ENCODE measurements at places on chromosomes 5 and 9.

GRCh38 chr5:163379298-163380155 lies 57.9 kb upstream of the CCNG1 start:
- no peak for DNase-seq

- DNase-seq = no peak
These were observed 35.6 kb upstream of the ATP6V1G1 start for GRCh38 chr9:114551750-114552685.

DNA sequence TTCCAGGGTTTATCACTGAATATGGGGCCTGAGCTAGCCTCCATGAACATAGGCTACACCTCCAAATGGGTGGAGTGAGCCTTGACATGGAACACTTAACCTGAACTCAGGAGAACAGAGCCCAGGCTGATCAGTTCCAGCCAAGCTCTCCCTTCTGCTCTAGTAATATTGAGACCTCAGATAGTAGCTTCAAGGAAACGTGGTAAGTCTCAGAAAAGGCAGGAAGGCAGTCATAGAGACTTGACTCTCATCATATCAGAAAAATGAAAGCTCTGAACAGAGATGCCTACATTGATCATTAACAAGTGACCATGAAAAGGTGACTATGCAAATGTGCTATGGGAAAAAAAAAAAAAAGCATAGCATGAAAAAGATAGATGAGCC lies 40.5 kb upstream of the MYO10 start:
- DNase-seq = no peak

DNA sequence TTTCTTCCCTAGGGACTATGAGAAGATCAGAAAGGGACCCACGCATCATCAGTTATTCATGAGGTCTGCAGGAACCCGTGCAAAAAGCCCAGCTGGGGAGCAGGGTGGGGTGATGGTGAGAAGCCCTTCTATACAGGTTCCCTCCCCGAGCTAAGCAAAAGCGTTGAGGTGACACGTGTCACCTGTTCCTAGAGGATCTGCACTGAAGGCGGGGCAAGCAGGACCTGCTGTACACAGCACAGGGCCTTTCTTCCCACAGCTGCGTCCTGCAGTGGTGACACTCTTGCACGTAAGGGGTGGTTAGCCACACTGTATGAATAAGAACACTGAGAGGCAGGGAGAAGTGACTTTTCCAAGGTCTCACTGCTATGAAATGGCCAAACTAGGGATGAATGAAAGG lies 37.2 kb upstream of the SH3PXD2B start:
- no peak for DNase-seq

- peak; percentile 53 for DNase-seq
These were observed 83.5 kb upstream of the MINAR2 start for GRCh38 chr5:129664336-129664937.

DNA sequence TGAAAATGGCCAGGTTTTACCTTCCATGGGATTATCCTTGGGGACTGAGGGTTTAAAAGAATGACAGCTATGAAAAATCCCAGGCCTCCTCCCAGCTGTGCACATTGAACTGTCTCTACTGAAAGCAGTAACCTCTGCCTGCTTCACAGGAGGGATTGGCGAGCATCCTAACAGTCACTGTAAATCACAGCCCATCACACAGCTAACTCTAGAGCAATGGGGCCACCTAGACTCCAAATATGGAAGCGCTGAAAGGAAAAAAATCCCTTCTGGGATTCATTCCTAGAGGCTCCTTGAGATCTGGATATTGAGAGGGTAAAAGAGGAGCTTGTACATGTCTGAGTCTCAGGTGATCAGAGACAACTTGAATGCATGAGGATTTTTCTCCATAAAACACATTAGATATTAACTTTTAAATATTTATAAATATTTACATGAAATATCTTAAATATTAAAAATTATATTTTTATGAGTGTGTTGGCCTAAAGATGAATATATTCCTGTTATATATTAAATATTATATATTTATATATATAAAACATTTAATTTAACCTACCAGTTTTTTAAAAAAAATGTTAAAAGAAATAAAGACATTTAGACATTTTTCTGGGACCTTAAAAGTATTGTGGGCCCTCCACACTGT lies 133.8 kb upstream of the SLC24A2 start:
- no peak for DNase-seq

- no peak for DNase-seq
These were observed 10.3 kb downstream of the UGT3A2 start for GRCh38 chr5:36056422-36056821.

DNA sequence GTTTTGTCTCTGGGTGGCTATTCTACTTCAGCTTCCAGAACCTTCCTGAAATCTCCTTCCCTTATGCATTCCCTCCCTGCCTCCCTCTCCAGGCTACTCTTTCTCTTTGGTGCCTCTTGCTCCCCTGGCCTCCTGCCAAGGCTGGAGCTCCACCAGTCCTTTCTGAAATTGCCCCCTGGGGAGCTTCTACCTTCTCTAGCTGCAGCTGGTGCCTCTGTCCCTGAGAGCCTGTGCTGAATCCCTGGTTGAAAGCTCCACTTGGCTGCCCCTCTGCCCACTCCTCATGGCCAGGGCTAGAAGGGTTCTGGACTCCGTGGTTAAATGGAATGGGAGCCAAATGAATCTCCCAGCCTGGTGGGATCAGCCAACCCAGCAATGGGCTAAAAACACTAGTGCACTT lies 80.1 kb downstream of the COL15A1 start:
- no peak for DNase-seq

DNA sequence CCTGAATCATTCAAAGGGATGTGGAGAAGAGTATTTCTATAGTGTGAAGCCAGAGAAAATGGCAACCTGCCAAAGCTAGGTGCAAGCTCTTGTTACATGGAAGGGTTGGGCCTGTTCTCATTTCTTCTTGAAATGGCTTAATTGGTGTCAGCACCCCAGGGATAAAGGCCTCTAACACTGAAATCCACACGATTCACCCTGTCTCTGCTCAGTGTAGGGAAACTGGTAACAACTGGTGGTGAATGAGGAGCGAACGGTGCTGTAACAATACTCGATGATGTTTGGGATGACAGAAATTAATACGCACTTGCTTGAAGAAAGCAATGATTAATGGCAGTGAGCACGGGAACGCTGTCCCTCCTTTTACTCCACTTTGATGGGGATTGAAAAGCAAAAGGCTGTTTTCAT lies 16.2 kb downstream of the PBX3 start:
- no peak for DNase-seq

GRCh38 chr5:178624631-178625546 lies 2.0 kb downstream of the CLK4 start:
- no peak for DNase-seq

GRCh38 chr9:94018628-94019027 lies 63.5 kb upstream of the BARX1 start:
- DNase-seq = no peak

DNA sequence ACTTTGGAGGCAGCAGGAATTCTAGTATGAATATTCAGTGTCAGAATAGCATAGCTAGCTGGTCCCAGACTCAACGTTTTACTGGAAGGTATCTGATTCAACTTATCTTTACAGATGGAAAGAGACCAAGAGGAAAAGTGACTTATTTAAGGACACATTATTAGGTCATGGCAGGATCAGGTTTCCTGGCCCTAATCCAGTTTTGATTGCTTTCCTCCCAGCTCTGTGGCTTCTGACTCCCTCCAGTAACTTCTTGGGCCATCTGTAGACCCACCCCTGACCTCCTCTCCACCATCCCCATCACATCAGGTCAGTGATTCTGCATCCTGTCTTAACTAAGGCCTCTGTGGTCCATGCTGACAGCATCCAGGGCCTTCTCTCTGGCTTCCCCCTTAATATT lies 38.4 kb downstream of the SH3TC2 start:
- DNase-seq = no peak

GRCh38 chr9:81578606-81579005 lies 110.7 kb downstream of the TLE1 start:
- no peak for DNase-seq

DNA sequence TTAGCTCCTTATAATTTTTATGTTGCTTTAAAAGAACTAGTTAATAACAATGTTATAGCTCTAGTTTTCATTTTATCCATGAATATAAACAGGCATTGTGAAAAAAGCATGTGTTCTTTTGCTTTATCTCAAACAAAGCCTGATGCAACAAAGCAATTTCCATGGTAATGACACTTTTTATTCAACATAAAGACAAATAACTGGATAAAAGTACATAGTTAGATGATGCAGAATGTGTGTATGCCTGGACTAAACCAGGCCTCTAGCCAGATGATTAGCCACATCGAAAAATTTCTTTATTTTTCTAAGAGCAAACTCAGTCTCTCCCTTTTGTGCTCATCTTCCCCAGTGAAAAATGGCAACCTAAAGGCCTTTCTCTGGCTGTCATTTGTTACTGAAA lies 125.6 kb upstream of the TARS1 start:
- no peak for DNase-seq

- DNase-seq = no peak
These were observed 81.2 kb downstream of the ALDH1A1 start for GRCh38 chr9:72871685-72872084.

DNA sequence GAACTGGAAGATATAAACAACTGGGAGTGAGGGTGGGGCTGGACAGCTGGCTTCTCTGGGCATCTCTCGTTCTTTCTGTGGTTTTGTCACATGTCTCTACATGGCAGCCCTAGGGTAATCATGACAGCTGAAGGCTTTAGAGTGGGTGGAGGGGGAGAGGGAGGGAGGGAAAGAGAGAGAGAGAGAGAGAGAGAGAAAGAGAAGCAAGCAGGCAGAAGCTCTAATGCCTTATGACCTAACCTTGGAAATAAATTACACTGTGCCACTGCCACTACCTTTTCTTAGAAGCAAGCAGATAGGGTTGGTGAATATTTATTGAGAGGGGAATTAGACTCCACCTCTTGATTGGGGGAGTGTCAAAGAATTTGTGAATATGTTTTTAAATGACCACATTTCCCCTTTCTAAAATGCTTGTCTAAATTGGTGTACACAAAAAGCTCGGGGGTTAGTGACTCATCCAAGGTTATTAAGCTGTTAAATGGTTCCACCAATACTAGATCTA lies 2.6 kb upstream of the DAPK1 start:
- no peak for DNase-seq

GRCh38 chr5:74099538-74100267 lies 473.7 kb downstream of the ARHGEF28 start:
- no peak for DNase-seq

GRCh38 chr5:112824197-112824596 lies 36.9 kb upstream of the SRP19 start:
- no peak for DNase-seq

GRCh38 chr5:131384616-131385214 lies 120.9 kb downstream of the CDC42SE2 start:
- DNase-seq = no peak

Data from stimulated activated naive CD8-positive, alpha-beta T cell treated with anti-CD3 and anti-CD28 coated beads, Interleukin-15, Interleukin-2, amounts not matched to agents 100 U/mL and 50 U/mL, for 24 hours (primary cell).